DMS153 (cell line): ENCODE measurements at places on chromosomes 12 and 14.

DNA sequence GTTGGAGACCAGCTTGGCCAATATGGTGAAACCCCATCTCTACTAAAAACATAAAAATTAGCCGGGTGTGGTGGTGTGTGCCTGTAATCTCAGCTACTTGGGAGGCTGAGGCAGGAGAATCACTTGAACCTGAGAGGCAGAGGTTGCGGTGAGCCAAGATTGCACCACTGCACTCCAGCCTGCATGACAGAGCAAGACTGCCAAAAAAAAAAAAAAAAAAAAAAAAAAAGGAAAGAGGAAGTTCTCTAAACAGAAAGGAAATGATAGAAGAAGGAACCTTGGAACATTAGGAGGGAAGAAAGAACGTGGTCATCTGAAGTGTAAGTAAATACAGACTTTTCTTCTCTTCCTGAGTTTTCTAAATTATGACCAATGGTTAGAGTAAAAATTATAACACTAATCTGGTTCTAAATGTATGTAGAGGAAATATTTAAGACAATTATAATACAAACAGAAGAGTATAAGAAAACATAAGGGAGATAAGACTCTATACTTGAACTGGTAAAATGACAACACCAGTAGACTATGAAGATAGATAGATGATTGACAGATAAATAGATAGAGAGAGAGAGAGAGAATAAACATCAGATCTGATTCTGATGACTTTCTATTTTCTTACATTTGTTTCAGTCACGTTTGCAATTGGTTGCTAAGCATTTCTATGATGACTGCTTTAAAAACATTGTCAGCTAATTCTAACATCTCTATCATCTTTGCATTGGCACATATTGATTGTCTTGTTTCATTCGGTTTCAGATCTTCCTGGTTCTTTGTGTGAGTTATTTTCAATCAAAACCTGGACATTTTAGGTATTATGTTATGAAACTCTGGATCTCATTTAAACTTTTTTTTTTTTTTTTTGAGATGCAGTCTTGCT lies 12.9 kb upstream of the CORO1C start:
- DNase-seq: no peak

DNA sequence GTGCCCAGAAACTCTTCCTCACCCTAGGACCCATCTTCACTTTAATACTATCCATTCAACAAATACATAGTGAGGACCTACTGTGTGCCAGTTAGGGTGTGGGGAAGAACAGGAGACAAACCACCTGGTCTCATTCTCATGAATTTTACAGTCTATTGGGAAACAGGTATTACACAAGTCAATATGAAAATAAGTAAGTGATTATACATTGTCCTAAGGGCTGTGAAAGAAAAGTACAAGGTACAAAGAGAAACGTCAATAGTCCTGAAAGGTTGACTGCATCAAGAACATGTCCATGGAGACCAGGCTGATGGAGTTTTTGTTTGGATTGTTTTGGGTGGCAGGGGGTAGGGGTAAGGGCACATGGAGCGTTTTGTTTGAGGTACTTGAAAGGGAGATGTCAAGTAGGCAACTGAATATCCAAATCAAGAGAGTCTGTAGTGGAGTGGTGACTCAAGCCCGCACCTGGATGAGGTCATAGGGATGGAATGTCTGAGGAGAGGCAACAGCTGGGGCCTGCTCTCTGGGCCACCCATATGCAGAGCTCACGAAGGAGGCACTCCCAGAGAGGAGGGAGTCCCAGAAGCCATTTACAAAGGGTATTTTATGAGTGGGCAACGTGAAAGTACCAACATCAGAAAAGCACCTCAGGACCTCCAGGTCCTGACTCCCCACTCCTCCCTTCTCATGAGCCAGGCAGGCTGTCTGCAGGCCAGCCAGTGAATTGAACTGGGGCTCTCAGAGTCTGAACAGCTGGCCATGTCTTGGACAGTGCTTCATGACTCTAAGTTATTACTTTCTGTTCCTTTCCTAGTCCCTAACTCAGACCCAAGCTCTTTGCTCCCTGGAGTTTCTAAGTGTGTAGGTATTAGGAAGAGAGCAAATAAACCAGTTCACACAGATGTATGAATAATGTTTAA lies 272.0 kb downstream of the ZFP36L1 start:
- DNase-seq: peak; percentile 49

- no peak for DNase-seq
These were observed 20.0 kb upstream of the APOF start for GRCh38 chr12:56382611-56383010.

- no peak for DNase-seq
These were observed 1.1 kb downstream of the ADSS1 start for GRCh38 chr14:104724981-104725771.

- no peak for DNase-seq
These were observed 58.7 kb upstream of the STK38L start for GRCh38 chr12:27185234-27186021.

- DNase-seq: no peak
These were observed 201.0 kb upstream of the AMIGO2 start for GRCh38 chr12:47280543-47281300.

DNA sequence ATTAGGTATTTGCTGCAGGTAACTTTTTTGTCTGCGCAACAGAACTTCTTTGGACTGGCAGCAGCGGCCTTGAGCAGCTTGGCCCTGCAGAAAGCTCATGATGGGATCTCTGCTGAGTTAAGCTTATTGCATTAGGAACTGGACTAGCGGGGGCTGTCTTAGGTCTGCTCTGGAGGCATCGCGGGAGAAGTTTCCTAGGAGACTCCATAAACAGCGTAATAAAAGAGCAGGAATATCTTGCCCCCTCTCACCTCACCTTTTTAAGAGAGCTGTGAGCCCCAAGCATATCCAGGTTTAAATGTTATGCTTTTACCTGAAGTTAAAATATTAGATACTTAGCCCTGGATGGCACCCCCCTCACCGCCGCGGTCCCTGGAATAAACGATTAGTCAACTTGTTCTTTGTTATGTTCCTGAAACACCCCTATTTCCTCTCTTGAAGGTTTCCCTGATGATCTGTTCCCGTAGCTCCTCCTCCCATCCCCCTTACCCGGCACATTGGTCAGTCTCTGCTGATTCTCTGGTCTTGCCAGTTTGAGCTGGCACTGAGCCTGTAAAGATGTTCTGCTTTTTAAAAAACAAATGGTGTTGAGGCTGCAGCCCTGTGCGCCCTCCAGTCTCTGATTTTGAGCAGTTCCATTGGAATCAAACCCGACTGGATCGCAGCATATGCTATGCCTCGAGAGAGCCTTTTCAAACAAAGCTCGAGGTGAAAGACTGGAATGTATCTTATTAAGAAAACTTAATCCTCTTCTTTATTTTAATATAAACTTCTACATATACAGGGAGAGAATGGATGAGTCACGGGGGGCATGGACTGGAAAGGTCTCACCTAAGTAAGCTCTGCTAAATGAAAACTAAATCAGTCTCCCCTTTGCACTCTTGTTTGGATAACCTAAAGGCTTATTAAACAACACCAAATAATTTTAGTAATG lies 1.9 kb downstream of the MLXIP start:
- DNase-seq: peak; percentile 18

DNA sequence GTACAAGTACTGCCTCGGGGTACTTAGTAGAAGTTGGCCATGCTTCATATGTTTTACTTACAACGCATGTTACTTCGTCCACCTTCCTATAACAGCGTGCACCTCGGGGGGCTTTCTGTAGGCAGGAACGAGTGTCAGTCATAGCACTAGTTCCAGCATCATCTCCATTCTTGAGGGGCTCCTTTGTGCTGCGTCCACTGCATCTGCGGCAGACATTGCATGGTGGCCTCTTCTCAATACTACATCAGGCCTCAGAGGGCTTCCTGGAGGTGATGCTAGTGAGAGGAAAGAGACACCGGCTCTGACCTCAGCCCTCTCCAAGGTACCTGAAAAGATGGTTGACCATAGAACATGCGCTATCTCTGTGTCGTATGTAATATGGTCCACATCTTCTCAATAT lies 121.2 kb upstream of the RTL1 start:
- DNase-seq: no peak

GRCh38 chr12:32644431-32644830 lies 34.7 kb upstream of the DNM1L start:
- DNase-seq: no peak

DNA sequence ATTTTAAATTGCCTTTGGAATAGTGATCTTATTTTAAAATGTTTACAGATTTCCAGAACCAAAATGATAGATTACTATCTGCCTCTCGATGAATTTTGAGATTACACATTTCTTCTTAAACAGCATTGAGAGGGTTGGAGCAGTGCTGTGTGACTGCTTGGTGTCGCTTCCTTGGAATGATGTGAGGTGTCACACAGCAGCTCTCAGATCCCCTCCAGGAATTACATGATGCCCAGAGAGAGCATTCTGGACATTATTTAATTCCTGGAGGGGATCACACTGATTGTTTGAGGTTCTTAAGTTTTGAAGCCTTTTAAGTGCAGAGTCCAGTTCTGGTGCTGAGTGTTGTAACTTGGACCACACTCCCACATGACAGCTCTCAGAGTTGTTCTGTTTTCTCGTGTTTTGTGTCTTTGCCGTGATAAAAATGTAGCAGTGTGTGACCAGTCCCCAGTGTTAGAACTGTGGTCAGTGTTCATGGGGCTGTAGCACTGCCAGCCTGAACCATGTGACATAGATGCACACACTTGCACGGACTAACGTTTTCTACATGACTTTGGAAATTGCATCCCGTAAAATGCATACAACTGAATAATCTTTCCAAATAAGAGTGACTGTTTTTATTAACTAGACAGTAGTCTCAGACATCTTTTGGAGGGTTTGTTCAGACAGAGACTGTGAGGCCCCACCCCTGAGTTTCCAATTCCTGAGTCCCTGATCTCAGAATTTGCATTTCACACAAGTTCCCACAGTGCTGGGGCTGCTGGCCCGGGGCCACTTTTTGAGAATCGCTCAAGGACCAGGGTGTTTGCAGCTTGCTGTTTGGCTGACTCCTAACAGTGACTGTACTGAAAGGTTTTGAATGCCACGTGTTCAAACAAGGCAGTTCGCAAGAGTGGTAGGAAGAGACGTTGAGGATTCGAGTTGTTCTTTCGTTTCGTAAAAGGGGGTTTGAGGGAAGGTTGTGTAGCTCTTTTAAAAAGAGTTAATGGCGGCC lies 26.0 kb downstream of the XRCC3 start:
- DNase-seq: no peak

GRCh38 chr12:41140117-41140516 lies 48.0 kb upstream of the PDZRN4 start:
- no peak for DNase-seq

GRCh38 chr12:31726575-31726974 lies 2.2 kb downstream of the AMN1 start:
- no peak for DNase-seq

DNA sequence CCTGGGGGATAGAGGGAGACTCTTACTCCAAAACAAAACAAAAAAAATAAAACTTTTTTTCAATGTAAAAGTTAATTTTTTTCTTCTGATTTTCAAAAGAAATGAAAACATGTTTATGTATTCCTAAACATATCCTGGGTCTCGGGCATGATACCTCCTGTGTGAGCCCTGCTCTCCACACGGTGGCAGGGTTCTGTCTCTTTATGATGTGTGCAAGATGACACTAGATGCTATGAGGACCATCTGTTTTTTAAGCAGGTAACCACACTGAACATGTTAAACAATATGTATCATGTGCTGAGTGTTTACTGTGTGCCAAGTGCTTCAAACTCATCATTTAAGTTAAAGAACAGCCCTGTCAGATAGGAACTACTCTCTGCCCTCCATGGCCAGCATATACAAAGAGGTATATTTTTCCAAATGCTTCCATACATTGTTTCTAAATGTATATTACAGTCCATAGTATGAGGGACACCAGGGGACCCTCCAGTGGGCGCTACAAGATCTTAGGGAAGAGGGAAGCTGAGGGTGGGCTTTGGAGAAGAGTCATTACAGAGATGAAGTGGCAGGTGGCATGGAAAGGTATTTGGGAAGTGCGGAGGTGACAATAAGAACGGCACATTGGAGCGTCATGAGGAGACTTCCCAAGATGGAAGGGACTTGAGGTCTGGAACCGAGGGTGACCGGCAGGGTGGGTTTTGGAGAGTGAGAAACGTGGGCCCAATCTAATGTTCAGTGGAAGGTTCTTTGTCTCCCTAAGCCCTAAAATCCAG lies 28.5 kb downstream of the FOS start:
- peak; percentile 72 for DNase-seq
